ENCODE measurements at places on chromosomes 1 and 21. TPM values are rescaled to one million over a fixed set of nuclear protein-coding genes. Genes with fewer than 3 reads are reported as not detected.

Gene CHIT1
- not detected for total RNA-seq

Gene FCRL4
- not detected for total RNA-seq

Gene GJA5
- 3.7 TPM for total RNA-seq

Gene CDK11A
- total RNA-seq, result 9.2 TPM

Gene KRTAP7-1
- total RNA-seq, result not detected

Gene CAPN2
- 286 TPM for total RNA-seq

Gene FNDC5
- total RNA-seq, result 0.85 TPM

Gene GBP3
- 63.6 TPM for total RNA-seq

Gene CYP4Z1
- total RNA-seq, result not detected

Gene BCAR3
- total RNA-seq, result 35.1 TPM

Gene TMEM39B
- total RNA-seq, result 5.9 TPM

Gene HSPB7
- 3.3 TPM for total RNA-seq

Gene CHIA
- total RNA-seq, result not detected

Gene SPRR5
- not detected for total RNA-seq

Gene GUCA2B
- not detected for total RNA-seq

Gene KRTAP21-2
- not detected for total RNA-seq

Gene E2F2
- total RNA-seq, result under 0.01 TPM

Gene S100PBP
- 37.5 TPM for total RNA-seq

Gene LHX8
- not detected for total RNA-seq

Gene SHE
- total RNA-seq, result 0.19 TPM

Gene DDR2
- total RNA-seq, result 168 TPM

Gene METTL18
- total RNA-seq, result 7.6 TPM

Gene SLC45A3
- 3.7 TPM for total RNA-seq

Gene GSTM5
- total RNA-seq, result 3.9 TPM

Gene TRPM2
- not detected for total RNA-seq

All from regular cardiac myocyte (primary cell).